Activated CD4-positive, alpha-beta T cell treated with anti-CD3 and anti-CD28 coated beads, Interleukin-2, Interleukin-4, amounts not matched to agents 100 ng/mL and 50 ng/mL, durations not matched to agents 16 hours and 8 hours (primary cell): ENCODE measurements at places on chromosomes 1 and 21.
A peak's percentile ranks its signal among the peaks of the same experiment; 100 is the strongest.

DNA sequence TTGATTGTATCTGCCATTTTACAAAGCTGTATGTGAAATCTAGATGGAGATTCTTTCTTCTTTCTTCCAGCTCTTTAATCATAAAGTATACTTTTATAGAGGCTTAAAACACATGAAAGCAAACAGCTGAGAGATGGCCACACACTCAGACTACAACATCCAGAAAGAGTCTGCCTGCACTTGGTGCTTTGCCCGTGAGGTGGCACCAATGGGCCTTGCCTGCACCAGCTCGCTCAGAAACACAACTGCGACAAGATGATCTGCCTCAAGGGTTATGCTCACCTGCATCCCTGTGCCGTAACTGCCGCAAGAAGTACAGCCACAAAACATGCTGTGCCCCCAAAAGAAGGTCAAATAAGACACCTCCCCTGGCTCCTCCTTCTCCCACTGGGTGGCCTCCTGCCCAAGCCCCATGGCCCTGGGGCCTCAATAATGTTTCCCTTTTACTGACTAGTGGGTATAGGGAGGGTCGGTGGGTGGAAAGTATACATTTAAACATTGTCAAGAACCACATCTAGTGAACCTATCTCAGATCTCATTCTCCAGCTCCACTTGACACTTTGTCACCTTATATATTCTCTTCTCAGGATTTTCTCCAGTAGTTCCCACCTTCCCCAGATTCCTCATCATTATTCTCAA is 66.7 kb upstream of the ANGPTL3 start:
- DNase-seq = no peak

GRCh38 chr1:6842301-6842700 is 57.0 kb downstream of the CAMTA1 start:
- no peak for DNase-seq

GRCh38 chr1:64877151-64877550 is 89.2 kb downstream of the JAK1 start:
- DNase-seq = peak; percentile 31

GRCh38 chr1:160193091-160193819 is 2.9 kb downstream of the CASQ1 start:
- peak; percentile 77 for DNase-seq

GRCh38 chr1:101136271-101136670 is 100.5 kb upstream of the S1PR1 start:
- DNase-seq = no peak
